Left renal cortex interstitium (tissue), 4 donors: ENCODE measurements at places on chromosomes 5 and 9. TPM values are rescaled to one million over a fixed set of nuclear protein-coding genes. Genes with fewer than 3 reads are reported as not detected.

- no peak for DNase-seq
Observed at GRCh38 chr9:84070590-84070989, 90.0 kb downstream of the RMI1 start.

GRCh38 chr5:82584631-82585030 is 306.5 kb upstream of the RPS23 start:
- no peak for DNase-seq

Gene KLF4
- 8.3 TPM for polyA plus RNA-seq

Gene BHMT2
- 58.1 TPM for polyA plus RNA-seq

Gene ANKRD34B
- 0.19 TPM for polyA plus RNA-seq

Gene SLC6A18
- polyA plus RNA-seq: 5.4 TPM

Gene ENC1
- polyA plus RNA-seq: 79.6 TPM

- no peak for DNase-seq
Observed at GRCh38 chr9:125632321-125633115, 74.5 kb downstream of the MAPKAP1 start.

Gene SLC24A2
- polyA plus RNA-seq: 0.18 TPM

Gene PCDHGA2
- 7.4 TPM for polyA plus RNA-seq

Gene SPINK6
- not detected for polyA plus RNA-seq

- no peak for DNase-seq
Observed at GRCh38 chr5:149216496-149216895, 55.2 kb upstream of the AFAP1L1 start.

Gene SLC34A1
- polyA plus RNA-seq: 254 TPM

DNA sequence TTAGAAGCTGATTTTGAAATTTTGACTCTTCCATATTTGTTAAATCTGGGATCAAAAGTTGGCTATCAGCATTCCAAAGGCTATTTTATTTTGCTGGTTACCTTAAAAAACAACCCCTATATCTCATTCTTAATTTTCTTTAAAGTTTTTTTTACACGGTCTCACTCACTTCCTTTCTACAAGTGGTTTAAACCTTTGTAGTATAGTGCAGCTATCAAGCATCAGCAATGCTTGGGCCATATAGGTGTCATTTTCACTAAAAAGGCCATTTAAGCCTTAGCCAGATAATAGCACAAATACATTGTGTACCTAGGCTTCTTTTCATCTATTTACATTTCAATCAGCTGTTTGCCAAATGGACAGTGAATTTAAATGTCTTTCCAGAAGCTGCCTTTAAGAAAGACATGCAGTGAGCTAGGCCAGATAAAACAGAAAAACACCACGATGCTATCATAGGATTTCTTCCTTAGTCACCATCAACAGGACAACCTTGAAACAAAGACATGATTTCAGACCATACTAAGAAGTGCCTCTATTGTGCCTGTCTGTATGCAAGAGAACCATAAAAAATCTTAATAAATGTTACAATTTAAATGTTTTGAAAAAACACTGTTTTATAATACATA is 104.2 kb downstream of the RAPGEF6 start:
- DNase-seq: no peak

GRCh38 chr5:89211836-89212235 is 328.9 kb upstream of the MEF2C start:
- no peak for DNase-seq

Gene THBS4
- polyA plus RNA-seq: 10.9 TPM

DNA sequence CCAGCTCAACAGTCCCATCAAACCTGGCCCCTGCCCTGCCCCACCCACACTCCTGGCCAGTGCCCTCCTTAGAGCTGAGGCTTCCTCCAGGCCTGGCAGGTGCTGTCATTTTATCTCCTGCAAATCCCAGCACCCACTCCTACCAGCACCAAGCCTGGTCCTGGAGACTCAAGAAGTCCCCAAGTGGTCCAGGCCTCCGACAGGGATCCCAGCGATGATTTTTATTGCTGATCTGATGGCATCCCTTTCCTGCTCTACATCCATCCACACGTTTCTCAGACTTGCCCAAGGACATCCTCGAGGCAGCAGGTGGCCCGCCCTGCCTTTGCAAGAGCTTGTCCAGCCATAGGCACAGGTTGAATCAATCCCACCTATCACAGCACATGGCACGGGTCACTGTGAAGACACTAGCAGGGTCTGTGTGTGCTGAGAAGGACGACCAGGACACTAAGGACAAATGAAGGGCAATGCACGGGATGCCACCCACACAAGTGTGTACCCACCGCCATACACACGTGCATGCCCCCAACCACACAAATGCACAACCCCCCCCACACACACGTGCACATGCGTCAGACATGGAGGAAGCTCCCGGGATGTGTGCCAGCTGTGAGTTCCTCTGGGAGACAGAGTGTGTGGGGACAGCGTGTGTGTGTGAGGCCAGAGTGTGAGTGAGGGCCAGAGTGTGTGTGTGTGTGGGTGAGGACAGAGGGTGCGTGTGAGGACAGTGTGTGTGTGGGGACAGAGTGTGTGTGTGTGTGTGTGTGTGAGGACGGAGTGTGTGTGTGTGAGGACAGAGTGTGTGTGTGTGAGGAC is 62.4 kb upstream of the UBAC1 start:
- no peak for DNase-seq

Gene STK32A
- polyA plus RNA-seq: 17.3 TPM

- DNase-seq: no peak
Observed at GRCh38 chr5:54663866-54664265, 146.3 kb downstream of the SNX18 start.

DNA sequence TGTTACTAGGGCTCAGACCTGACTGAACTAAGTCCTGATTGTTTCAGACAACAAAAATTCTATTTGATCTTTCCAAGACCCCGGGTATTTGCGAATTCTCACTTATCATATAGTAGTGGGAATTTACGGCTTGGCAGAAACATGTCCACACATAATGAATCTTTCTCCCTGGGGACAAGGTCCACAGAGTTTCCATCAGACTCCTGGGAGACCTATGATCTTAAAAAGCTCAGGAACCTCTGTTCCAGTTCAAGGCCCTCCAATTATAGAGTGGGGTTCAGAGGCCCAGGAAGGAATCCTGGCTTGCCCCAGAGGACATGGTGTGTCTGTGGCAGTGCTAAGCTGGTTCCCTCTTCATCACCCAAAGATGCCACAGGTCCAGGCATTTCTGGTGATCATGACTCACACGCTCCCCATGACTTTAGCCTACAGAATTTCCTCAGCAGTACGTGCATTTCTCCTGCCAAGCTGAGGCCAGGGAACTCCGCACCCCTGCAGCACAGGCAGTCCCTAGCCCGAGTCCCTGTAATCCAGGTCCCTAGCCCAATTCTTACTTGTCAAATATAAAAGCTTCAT is 12.6 kb downstream of the RAPGEF1 start:
- no peak for DNase-seq

DNA sequence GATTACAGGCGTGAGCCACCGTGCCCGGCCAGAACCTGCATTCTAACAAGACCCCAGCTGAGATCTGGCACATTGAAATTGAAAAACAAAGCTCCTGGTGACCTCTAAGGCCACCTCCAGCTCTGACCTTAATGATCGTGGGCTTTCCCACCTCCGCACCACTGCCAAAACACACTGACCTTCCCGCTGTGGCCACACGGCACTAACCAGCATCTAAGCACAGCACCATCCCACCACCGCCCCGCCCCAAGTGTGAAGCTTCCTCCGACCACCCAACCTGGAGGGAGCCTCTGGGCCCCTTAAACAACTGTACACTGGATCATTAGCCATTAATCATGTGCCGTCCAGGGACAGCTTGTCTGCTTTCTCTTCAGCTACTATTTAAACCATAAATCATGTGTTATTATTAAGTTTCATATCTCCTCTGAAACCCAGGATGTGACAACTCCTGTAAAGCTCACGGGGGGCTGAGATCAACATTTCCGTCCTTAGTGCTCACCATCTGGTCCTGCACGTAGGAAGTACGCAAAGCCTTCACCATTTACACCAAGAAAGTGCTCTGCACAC is 80.6 kb downstream of the COL23A1 start:
- DNase-seq: no peak

Gene CTNND2
- polyA plus RNA-seq: 2.2 TPM

Gene SLC34A3
- polyA plus RNA-seq: 12.7 TPM

GRCh38 chr9:6566409-6567139 is 79.0 kb downstream of the GLDC start:
- DNase-seq: no peak

GRCh38 chr9:130331573-130331972 is 66.0 kb downstream of the HMCN2 start:
- DNase-seq: no peak

Gene AOPEP
- 59.7 TPM for polyA plus RNA-seq

DNA sequence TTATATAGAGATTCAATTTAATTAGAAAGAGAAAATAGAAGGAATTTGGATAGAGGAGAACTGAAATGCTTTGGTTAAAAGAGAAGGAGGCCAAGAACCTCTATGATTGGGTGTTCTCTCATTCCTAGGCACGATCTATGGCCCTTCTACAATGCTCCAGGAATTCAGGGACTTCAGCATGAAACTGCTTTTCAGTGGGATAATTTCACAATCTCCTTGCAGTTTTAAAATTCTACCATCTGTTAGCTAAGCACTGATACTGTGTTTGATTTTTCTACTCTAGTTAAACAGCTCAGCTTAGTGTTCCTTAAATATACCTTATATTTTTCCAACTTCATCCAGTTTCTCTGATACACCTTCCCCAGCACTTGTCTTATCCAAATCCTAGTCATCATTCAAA is 141.9 kb downstream of the SSBP2 start:
- DNase-seq: no peak

Gene SLC46A2
- 0.23 TPM for polyA plus RNA-seq

- no peak for DNase-seq
Observed at GRCh38 chr9:121289026-121289771, 21.2 kb downstream of the GSN start.

Gene PIP5KL1
- polyA plus RNA-seq: 1.1 TPM

DNA sequence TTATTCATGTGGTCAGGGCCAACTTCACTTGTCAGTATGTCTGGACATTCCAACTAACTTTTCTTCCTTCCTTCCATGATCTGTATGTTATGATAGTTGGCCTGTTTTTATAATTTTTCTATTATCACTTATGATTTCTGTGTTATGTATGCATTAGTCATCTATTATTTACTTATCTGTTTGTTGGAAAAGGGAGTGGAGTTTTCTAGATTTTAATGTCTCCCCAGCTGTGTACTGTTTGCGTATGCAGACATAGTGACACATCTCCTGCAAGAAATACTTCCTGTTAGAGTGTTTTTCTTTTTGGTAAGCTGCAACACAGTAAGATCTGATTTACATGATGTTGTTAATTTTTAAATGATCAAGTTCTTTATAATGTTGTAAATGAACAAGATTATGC is 8.7 kb upstream of the INSYN2B start:
- no peak for DNase-seq

Gene SH3RF2
- polyA plus RNA-seq: 6.5 TPM

Gene S100Z
- 0.33 TPM for polyA plus RNA-seq

- no peak for DNase-seq
Observed at GRCh38 chr9:96245399-96245798, 56.6 kb downstream of the HSD17B3 start.

- no peak for DNase-seq
Observed at GRCh38 chr9:127585161-127585819, 26.8 kb upstream of the STXBP1 start.

DNA sequence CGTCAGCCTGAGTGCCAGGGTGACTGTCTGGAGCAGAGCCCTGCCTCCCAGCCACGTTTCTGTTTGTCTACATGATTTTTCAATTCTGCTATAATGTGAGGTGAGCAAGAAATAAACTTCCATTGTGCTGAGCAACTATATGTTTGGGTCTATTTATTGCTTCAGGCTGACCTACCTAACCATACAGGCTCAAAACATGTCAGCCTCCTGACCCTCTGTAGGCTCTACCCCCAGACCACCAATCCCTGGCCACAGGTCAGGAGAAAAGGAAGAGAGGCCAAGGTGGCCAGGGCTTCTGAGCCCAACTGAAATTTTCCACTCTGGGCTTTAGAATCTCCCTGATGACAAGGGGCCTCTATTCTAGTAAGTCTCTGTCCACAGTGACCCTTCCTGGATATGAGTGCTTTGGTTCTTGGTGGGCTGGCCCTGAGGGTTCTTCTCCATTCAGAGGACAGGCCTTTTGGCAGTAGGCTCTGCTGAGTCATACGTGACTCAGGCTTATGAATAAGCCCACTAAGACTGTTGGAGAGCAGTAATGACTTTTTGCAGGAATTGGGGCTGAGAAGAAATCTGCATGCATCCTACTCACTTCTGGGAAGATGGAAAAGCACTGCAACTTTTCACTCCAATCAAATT is 117.2 kb upstream of the TBCA start:
- DNase-seq: no peak

- no peak for DNase-seq
Observed at GRCh38 chr9:4375424-4376200, 75.7 kb upstream of the GLIS3 start.

DNA sequence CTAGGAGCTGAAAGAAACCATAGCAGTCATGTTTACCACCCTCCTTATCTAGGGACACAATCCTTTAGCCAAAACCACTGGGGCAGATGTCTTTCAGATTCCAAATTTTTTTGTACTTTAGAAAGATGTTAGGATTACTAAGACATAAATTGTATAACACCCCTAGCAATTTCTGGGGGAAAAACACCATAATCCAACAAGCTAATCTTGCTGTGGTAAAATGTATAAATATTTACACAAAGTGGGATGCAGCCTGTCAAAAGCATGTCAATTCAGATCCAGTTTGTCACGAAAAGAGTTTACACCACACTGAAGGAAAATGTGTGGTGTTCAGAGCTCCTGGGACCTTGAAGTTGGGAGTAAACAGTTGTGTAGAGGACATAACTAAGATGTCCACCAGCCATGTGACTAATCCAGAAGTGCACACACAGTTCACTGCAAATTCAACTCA is 274.3 kb downstream of the ADAMTSL1 start:
- no peak for DNase-seq

Gene BTNL3
- polyA plus RNA-seq: 0.13 TPM

GRCh38 chr5:142192286-142193113 is 83.9 kb downstream of the NDFIP1 start:
- DNase-seq: no peak

- no peak for DNase-seq
Observed at GRCh38 chr9:79707589-79707988, 135.8 kb downstream of the TLE4 start.

Gene DOCK2
- polyA plus RNA-seq: 2.1 TPM

Gene GZMA
- polyA plus RNA-seq: 0.27 TPM

DNA sequence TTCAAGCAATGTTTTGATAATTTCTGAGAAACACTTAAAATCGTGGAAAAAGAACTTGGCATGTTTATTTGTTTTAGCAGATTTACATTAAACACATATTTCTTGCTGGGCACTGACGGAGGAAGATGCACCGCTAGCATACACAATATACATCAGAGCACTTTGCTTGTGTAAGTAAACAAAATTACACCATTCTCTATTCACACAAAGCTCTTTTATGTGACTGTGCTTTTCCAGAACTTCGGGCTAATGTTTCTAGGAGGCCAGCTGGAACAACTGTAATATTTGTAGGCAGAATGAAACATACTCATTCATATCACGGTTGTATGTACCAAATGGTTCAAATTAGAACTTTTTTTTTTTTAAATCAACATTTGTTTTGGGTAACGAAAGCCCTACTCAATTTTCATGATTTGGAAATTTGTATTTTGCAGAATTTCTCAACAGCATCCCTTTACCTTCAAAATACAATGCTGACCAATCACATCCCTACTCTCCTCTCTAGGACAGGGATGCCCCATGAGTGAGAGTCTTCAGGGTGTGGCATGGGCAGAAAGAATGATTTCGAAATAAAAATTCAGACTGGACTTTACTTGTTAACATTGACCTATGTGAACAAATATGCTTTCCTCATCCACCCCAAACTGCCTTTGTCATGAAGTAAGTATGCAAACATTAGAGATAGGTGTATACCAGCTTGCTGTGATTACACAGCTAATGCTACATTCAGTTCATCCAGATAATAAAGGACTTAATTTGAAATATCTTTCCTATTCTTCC is 425.1 kb downstream of the BNC2 start:
- DNase-seq: no peak

- DNase-seq: no peak
Observed at GRCh38 chr9:88747768-88748167, 212.8 kb downstream of the NXNL2 start.
